ENCODE measurements at places on chromosomes 1 and 21.

- no peak for DNase-seq
These were observed 68.1 kb upstream of the ANGPTL3 start for GRCh38 chr1:62529227-62529626.

DNA sequence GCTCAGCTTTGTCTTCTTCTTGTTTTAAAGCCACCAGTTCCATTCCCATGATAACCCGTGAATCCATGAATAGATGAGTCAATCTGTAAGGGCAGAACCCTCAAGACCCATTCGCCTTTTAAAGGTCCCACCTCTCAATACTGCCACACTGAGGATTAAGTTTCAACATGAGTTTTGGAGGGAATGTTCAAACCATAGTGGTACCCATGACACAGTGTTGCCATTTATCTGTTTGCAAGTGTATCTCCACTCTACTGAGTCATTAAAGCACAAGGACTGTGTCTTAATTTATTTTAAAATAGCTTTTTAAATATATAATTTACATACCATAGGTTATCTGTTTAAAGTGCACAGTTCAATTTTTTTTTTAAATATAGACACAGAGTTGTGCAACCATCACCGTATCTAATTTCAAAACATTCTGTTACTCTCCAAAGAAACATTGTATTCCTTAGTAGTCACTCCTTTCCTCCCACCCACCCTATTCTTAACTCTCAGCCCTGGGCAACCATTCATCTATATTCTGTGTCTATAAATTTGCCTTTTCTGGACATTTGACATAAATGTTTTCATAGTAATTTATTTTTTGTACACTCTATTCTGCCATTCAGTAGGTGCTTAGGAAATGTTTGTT is 4.8 kb upstream of the IL24 start:
- peak; percentile 34 for DNase-seq

- no peak for DNase-seq
These were observed 100.0 kb downstream of the URB2 start for GRCh38 chr1:229726061-229726460.

GRCh38 chr1:39701049-39701439 is 9.8 kb upstream of the HPCAL4 start:
- no peak for DNase-seq

DNA sequence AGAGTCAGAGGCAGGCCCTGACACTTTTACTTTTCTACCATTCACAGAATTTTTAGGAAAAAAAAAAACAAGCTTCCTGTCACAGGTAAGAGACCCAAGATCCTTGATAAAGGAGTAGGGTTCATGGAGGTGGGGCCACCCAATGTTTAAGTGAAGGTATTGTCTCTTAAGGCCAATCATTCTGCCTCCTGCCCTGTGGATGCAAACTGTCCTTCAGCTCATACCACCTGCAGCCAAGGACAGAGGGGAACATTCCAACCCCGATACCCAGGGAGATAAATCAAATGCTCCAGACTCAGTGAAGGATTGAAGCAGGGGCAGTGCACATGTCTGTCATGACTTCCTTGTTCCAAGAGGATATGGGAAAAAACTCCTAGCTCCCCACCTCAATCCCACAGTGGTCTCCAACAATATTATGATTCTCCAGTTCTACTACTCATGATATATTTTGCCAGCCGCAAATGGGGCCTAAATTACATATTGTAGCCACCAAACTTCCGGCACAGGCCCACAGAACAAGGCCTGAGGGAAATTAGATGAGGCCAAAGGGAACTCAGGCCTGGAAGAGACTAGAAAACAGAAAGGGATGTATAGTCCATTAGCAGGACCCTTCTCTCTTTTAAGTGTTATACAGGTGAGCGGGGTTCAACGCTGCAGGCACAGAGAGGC is 59.5 kb downstream of the TRABD2B start:
- no peak for DNase-seq

GRCh38 chr1:109084563-109085517 is 5.7 kb upstream of the TMEM167B start:
- no peak for DNase-seq

- peak; percentile 91 for DNase-seq
These were observed at the start of gene PHLDA3 for GRCh38 chr1:201468844-201469644. Gene PHLDA3 (minus strand): TSS chr1:201469188. CDS start chr1:201468786, 402 bp downstream.

DNA sequence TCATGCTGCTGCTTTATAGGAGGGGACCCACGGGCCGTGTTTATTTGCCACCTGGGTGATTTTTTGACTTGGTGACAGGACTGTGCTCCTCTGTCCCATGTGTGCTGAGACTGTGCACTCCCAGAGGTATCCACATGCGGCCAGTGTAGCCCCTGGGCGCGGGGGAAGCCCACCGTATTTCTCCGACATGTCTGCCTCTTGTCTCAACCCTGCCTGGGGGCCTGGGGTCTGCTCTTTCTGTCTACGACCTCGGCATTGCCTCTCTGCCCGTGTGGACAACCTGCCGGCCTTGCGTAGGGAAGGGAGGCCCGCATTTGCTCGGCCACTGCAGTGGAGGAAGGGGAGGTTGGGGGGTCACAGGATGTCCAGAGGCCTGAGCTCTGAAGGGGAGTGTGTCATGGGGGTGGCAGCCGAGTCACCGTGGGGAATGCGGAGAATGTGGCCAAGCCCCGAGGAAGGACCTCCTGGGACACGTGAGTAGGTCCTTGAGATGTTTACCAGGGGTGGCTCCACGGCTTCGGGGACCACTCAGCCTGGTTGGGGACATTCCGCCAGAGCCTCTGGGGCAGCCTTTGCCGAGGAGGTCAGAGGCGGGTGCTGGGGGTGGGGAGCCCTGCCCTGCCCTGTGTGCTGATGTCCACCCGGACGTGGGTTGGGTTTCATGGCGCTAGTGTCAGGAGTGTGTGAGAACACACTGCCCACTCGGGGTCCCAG is 11.0 kb downstream of the PRKCZ start:
- DNase-seq: no peak

GRCh38 chr1:183472488-183473216 is at the start of gene SMG7:
Gene SMG7 (plus strand): TSS chr1:183472499. CDS start chr1:183472621, 122 bp downstream.
- DNase-seq: peak; percentile 32

- DNase-seq: peak; percentile 57
These were observed 148.4 kb upstream of the TMEM51 start for GRCh38 chr1:15005116-15005515.

GRCh38 chr1:92458146-92458545 is 28.6 kb downstream of the GFI1 start:
- no peak for DNase-seq

- no peak for DNase-seq
These were observed 47.3 kb upstream of the POU3F1 start for GRCh38 chr1:38093569-38094520.

GRCh38 chr1:169585181-169585580 is 1.1 kb downstream of the F5 start:
- no peak for DNase-seq

GRCh38 chr1:60262701-60263100 is 189.1 kb upstream of the C1orf87 start:
- no peak for DNase-seq

GRCh38 chr21:20811702-20812101 is 186.5 kb upstream of the NCAM2 start:
- DNase-seq: no peak

- peak; percentile 69 for DNase-seq
These were observed 62.5 kb upstream of the TNFSF4 start for GRCh38 chr1:173269490-173270230.

GRCh38 chr1:36149973-36150295 is 648 bp upstream of the TRAPPC3 start:
- no peak for DNase-seq

- DNase-seq: no peak
These were observed 73.1 kb upstream of the TMEM51 start for GRCh38 chr1:15080328-15081007.

DNA sequence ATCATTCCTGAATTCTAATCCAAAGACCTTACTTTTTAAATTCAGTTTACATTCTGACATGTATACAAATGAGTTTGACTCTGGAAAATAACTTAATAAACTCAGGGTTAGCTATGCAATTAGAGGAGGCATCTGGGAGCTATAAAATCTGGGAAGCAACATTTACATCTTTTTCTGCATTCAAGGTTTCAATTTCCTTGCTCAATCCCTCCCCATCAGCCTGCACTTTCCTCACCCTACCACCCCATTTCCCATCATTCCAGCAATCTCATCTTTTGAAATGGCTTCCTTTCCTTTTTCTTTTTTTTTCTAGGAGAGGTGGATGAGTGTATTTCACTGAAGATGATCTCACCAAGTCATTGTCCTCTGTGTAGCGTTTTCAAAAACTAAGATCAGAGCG is 65.3 kb upstream of the BEND5 start:
- no peak for DNase-seq

GRCh38 chr1:103106426-103107341 is 1.6 kb downstream of the COL11A1 start:
- peak; percentile 49 for DNase-seq

DNA sequence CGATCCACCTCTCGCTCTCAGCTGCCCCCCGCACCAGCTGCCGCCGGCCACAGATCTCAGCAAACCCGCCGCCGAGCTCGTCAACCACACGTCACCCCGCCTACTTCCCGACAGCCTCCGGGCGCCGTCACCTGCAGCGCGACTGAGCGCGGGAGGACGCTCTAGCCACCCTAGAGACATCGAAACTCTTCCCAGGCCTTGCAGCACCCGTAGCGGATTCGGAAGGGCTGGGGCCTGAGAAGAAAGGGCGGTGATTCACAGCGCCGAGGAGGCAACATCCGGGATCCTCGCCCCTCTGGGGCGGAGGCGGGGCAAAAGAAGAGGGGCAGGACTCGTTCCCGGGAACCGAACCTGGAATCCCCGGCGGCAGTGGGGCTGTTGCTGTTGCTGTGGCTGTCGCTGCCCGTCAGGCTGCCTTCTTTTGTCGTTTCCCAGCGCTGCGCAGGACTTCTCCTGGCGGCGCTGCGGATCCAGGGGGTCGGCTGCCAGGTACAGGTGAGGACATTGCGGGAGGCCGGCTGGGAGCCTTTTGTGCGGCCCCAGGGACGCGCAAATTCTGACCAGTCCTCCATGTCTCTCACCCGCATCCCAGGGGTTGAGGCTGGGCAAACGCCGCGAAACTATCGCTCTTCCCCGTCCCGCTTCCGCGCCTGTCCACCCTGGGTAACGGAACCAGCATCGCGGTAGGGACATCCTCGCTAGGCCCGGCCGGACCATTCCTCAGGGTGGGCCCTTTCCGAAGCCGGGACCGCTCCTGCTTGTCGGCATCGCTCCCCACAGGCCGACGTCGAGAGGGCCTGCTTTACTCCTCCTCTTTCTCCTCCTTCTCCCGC is at the start of the genes RO60 and UCHL5:
Gene RO60, plus strand, starts transcription at position 331 of the 833 bp plus-strand sequence. CDS start 9,443 bp downstream, outside the sequence.
Gene UCHL5, minus strand, starts transcription at position 79 of the 833 bp plus-strand sequence. CDS start 100 bp downstream, outside the sequence.
- DNase-seq: peak; percentile 95

DNA sequence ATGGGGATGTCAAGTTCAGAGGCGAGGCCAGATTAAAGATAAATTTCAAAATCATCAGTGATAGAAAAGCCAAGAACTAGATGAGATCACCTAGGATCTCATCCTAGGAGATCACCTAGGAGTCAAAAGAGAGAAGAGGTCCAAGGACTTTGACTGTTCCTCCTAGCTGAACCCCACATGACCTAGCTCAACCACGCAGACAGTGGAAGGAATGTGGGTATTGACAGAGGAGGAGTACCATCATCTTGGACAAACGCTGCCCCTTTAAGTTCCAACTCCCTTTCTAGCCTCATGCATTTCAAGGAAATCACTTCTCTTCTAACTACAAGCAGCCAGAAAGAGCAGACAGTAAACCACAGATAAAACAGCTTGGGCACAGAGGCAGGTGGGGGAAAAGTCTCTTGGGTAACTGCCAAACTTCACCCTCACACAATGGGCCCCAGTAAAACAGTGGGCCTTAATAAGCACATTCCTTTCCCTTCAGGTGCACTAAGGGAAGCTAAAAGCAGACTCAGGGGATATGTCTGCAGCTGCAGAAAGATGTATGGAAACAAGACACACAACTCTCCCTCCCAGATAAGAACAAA is 12.5 kb upstream of the FAM76A start:
- no peak for DNase-seq

GRCh38 chr1:37634992-37635902 is 555 bp upstream of the RSPO1 start:
- no peak for DNase-seq

DNA sequence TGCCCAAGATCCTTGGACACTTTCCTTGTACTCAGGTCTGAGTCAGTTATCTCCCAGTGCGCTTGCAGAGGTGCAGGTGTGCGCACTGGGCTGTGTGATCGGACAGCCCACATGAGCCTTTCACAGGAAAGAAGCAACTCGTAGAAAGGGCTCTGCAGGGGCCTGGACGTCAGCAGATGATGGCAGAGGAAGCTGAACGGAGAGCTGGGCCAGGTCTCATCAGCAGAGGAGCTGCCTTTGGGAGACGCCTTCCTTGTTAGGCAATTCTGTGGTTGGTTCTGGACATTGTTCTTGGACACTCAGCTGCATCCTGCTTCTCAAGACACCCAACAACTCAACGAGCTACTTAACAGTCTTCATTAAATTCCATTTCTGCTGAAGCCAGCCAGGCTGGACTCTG is 7.5 kb upstream of the PROK1 start:
- no peak for DNase-seq

DNA sequence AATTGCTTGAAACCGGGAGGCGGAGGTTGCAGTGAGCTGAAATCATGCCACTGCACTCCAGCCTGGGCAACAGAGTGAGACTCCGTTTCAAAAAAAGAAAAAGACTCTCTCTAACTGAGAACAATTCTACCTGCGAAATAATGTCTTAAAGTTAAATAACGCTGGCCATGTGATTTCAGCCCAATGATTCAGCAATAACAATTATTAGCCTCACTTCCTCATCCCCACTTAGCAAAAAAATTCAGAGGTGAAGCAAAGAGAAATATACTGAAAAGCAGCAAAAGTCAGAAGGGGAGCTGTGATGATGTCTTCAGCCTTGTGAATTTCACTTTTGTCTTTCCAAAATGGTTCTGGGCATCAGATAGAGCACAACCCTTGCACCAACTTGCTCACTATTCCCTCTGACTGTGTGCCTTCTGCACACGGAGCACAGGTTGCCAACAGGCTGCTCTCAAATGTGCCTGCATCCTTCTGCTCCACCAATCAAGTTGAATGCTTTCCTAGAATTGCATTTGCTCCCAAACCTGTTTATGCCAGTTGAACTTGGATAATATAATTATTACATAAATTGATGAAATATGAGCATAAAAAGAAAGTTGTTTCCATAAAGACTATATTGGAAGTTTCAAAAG is 79.8 kb upstream of the IPO9 start:
- no peak for DNase-seq

- DNase-seq: no peak
These were observed 612.5 kb downstream of the MATN1 start for GRCh38 chr1:30110846-30111245.

- no peak for DNase-seq
These were observed 348.7 kb upstream of the AJAP1 start for GRCh38 chr1:4305526-4306301.

GRCh38 chr1:68121536-68121935 is 71.1 kb upstream of the DIRAS3 start:
- DNase-seq: peak; percentile 67

GRCh38 chr1:203311368-203312301 is 6.3 kb downstream of the BTG2 start:
- DNase-seq: no peak

DNA sequence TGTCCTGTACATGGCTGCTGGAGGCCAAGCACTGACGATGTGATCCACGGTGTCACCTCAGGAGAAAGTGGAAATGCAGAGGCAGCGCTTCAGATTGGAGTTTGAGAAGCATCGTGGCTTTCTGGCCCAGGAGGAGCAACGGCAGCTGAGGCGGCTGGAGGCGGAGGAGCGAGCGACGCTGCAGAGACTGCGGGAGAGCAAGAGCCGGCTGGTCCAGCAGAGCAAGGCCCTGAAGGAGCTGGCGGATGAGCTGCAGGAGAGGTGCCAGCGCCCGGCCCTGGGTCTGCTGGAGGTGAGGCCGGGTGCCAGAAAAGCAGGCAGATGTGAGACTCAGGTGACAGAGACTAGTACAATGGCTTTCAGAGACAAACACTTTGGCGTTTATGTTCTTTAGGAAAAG is 7.7 kb downstream of the TRIM58 start:
- no peak for DNase-seq

Measured in AG08395 (cell line).